ENCODE measurements at places on chromosomes 3 and 15.

DNA sequence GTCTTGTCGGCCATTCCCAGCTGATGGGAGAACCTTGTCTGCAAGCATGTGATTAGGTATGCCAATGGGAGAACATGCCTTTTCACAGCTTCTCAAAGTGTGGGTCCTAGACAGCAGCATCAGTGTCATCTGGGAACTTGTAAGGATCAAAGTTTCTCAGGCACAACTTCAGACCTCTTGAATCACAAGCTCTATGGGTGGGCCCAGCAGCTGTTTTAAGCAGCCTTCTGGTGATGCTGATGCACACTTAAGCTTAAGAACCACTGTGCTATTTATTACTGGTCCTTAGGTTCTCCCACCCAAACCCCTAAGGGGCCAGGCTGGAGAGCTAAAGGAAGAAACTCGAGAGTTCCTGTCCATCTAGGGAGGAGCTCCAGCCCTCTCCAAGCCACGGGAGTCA lies 453.9 kb upstream of the PROK2 start:
- DNase-seq: no peak

- DNase-seq: no peak
Observed at GRCh38 chr3:9785602-9786001, 6.7 kb downstream of the TADA3 start.

GRCh38 chr3:170485294-170485693 lies 66.6 kb downstream of the CLDN11 start:
- no peak for DNase-seq

GRCh38 chr15:50260969-50261496 lies 4.5 kb downstream of the HDC start:
- no peak for DNase-seq

DNA sequence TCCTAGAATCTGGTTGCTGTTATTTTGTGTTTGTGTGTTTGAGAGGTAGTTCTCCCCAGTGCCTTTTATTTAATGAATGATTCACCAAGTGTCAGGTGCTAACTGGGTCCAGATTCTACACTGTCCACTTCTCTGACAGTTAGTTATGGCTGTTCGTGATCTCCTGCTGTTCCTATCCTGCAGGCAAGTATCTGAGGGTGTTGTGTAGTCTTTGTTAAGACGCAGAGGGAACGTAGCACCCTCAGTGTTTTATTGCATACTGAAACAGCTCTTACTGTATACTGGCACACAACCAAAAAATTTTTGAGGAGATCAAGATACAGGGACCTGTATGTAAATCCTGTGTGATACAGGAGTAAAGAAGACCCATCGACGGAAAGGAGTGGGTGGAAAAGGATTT lies 1271.3 kb downstream of the ROBO1 start:
- DNase-seq: no peak

DNA sequence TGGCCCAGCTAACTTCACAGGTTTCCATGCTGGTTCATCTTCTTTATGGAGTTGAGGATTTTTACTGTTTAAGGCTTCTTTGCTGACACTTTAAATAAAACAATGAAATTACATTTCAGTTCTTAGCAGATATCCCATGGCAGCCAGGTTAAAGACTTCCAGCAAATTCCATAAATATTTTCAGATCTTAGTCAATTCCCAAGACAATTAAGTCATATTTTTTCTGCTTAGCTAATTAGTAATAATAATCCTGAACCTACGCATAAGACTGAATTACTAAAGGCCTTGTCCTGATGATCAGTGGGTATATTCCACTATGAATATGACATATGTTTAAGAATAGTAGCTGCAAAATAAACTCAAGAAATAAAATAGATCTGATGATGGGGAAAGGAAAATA lies 83.3 kb downstream of the NR2E3 start:
- DNase-seq: no peak

GRCh38 chr15:77019521-77020331 lies 24.8 kb downstream of the PSTPIP1 start:
- DNase-seq: no peak

DNA sequence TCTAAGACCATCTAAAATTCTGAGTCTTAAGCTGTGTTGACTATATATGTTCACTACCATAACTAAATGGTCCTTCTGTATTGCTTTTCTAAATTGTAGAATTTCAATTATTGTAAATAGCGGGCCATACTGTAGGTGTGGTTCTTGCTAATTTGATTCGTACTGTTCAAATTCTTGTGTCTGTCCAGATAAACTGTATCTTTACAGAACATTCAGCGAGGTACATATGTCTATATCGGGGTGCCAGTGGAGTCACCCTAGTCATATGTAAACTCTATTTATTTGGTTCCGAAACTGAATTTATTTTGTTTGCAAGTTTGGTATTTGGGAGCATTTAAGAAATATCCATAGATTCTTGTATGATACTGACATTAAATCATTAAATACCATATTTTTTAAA lies 69.0 kb downstream of the IGF1R start:
- no peak for DNase-seq

DNA sequence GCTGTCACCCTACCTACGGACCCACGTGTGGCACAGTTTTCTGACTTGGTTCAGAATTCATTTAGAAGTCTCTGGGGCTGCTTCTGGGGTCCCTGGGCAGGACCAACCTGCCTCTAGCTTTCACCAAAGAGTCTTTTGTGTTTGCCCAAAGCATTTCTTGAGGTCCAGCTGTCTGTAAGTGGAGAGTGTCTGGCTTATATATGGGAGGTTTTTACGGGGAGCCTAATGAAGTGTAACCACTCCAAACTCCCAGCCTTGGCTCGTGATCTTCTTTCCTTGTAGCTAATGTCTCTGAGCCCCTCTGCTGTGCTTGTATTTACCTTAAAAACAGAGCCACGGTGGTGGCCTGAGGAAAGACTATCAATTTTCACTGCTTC lies 109.0 kb upstream of the CTDSPL start:
- DNase-seq: no peak

DNA sequence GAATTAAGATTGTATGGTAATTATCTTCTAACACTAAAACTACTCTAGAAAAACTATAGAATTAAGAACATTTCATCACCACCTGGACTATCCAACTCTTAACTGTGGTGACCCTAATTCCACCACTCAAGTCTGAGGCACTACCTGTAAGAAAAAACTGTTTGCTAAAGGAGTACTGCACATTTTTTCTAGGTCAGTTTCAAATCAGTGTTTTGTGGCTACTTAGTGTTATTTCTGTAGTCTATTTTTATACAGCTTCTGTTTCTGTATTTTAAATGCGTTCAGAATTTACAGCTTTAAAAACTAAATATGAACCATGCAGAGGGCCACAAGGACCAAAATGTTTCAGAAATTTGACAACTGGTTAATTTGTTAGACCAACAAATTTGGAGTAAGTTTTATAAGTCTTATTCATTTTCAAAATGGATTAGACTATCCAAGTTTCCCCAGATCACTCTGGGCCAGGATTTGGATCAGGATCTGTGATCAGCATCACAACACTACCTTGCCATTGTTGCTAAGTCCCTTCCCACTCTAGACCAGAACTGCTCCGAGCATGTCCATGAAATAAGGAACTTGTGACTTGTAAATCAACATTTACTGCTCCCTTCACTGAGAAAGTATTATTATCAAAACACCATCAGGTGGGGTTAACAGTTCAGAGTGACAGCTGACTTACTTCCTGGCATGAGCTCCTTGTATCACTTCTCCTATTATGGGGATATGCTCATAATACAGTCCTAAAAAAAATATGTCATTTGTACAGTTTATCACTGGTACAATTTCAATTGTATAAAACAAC lies 8.6 kb downstream of the GLT8D1 start:
- DNase-seq: no peak

DNA sequence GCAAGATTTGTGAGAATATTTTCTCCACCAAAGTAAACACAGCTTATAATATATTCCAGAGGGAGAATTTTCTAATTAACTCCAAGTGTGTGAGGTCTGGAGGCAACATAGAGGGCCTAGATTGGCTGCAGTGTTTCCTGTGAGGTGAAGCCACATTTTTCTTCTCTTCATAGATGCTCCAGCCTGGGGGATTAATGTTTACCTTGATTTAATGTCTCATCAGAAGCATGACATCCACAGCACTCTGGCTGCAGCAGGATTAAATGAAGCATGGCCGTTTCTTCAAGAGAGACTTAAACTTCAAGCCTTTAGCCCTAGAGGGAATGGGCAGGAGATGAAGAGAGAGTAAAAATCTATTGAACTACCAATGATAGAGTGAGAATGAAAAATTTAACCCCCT lies 137.9 kb upstream of the ZBTB20 start:
- DNase-seq: no peak

- DNase-seq: no peak
Observed at GRCh38 chr15:67850994-67851571, 11.2 kb upstream of the RNU6-1 start.

DNA sequence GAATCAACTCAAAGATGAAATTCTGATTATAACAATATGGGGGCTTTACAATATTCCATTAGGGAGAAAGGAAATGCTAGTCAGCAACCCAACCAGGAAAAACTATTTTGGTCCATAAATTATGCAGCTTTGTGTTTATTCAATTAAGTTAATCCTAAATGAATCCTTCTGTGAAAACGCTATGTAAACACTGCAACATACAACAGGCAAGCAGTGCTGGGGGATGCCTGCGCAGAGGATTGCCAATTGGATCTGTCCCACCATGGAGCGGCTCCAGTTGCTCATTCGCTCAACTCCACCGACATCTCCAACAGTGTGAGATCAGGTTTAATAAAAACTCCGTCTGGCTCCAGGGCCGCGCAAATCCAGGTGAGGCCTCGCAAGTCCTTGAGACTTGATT lies 290.5 kb upstream of the VEPH1 start:
- no peak for DNase-seq

GRCh38 chr3:193897731-193898180 lies 238.2 kb upstream of the HES1 start:
- no peak for DNase-seq

DNA sequence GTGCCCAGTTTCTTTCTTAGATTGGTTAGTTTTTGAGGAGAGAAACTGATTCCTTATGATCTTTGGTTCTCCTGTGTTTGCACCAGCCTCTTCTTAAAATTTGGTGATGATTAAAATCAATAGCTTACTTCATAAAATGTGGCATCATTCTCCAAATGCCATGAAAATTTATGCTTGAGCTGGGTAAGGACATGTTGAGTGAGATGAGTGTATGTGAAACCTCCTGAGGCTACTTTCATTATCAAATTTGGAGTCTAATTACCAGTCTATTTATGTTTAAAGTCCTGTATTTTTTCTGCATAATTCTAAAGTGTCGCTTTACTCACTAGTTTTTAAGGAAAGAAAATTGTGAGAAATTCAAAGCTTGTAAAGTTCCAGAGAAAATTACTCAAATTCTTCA lies 102.1 kb downstream of the DIPK2A start:
- DNase-seq: no peak

GRCh38 chr3:36178018-36178417 lies 202.3 kb upstream of the STAC start:
- DNase-seq: no peak

Measured in CD4-positive, alpha-beta T cell (primary cell).